Activated T-helper 17 cell treated with anti-CD3 and anti-CD28 coated beads, Interleukin-2, amount 50 U/mL, for 72 hours (primary cell): ENCODE measurements at places on chromosomes 6 and 20. TPM values are rescaled to one million over a fixed set of nuclear protein-coding genes. Genes with fewer than 3 reads are reported as not detected.

DNA sequence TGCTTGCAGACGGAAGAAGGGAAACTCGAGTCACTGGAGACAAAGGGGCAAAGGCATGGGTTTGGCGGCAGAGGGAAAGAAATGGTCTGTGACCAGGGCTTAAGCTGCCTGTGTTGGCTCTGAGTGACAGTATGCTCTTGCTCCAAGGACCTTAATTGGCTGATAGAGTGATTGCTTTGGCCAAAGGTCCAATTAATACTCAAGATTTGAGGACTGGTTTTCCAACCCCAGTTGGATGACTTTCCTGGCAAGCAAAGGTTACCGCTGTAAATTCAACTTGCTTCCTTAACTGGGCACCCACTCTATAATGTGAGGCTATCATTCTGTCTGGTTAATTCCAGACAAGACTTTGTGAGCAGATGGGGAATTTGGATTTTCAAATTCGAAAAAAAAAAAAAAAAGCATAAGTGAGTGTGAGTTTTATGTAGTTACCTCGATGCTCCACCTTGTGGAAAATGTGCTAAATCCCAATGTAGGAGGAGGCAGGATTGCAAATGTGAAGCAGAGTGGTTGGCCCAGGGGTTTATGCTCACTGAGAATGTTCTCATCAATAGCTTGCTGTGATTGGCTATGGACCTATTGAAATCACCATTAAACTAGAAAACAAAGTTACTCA, 150.7 kb upstream of the GMDS start:
- ATAC-seq = no peak

GRCh38 chr6:161413355-161413771, 139.5 kb upstream of the AGPAT4 start:
- ATAC-seq = no peak

The CRIP3 gene
- 4.6 TPM for total RNA-seq

The PDE10A gene
- total RNA-seq = not detected

The C20orf202 gene
- total RNA-seq = not detected

The C6orf15 gene
- total RNA-seq = not detected
